Stimulated activated CD4-positive, alpha-beta T cell treated with anti-CD3 and anti-CD28 coated beads, Interleukin-4, amount 100 ng/mL, for 48 hours (primary cell): ENCODE measurements at places on chromosomes 5 and 9.

- DNase-seq = peak; percentile 54
Measured at GRCh38 chr9:131478421-131478868, 24.3 kb upstream of the POMT1 start.

DNA sequence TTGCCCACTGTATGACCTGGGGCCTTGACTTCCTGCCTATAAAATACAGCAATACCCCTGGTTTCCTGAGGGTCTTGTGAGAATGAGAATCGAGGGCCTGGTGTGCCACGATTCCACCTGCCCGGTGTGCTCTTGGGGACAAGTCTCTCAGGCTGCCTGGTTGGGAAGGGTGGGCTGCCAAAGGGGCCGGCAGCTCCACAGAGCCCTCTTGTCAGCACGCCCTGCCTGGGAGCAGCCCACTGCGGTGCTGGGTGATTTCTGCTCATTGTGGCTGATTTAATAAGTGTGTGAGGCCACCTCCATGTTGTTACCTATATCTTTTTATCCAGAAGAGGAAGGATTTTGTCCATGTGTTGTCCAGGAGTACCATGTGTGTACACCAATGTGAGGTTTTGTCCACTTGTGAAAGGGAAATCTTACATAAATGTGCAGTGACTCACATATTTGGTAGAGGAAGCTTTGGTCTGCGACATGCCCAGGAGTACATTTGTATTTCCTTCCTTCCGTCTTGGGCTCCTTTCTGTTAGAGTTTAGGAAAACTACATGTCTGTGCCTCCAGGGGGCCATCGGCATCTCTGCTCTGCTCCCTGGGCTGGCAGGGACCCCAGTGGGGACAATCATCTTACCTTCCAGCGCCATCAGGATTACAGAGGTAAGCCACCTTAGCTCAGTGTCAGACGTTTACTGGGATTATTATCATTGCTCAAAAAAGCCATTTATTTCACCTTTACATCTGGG, 108.6 kb downstream of the PHF2 start:
- DNase-seq = no peak

GRCh38 chr5:134026521-134027287, 21.9 kb upstream of the VDAC1 start:
- DNase-seq = peak; percentile 35

DNA sequence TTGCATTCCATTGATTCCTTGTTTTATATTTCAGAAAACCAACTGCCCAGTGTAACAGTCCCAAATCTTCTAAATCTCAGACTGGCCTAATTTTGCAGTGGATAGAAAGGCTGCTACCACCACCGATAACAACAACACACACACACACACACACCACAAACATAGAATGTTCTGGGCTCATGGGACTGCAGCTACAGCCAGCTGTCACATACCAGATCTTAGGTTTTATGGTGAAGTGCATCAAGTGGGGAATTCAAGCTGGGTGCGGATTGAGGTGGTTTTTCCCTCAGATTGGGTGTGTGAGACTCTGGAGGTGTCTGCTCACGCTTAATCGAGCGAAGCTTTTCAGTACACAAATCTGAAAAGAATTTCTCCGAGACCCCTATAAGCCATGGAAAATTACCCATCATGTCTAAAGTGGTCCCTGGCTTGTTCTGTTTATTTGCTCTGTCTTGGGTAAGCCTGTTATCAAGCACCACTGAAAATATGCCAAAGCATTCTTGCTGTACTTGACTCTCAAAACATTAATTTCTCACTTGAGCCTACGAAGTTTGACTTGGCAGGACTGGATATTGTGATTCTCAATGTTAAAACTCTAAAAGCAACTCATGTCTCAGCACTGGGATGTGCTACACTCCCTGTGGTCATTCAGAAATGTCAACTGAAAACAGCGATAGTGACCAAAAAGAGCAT, 71.1 kb downstream of the ALDH7A1 start:
- DNase-seq = no peak

DNA sequence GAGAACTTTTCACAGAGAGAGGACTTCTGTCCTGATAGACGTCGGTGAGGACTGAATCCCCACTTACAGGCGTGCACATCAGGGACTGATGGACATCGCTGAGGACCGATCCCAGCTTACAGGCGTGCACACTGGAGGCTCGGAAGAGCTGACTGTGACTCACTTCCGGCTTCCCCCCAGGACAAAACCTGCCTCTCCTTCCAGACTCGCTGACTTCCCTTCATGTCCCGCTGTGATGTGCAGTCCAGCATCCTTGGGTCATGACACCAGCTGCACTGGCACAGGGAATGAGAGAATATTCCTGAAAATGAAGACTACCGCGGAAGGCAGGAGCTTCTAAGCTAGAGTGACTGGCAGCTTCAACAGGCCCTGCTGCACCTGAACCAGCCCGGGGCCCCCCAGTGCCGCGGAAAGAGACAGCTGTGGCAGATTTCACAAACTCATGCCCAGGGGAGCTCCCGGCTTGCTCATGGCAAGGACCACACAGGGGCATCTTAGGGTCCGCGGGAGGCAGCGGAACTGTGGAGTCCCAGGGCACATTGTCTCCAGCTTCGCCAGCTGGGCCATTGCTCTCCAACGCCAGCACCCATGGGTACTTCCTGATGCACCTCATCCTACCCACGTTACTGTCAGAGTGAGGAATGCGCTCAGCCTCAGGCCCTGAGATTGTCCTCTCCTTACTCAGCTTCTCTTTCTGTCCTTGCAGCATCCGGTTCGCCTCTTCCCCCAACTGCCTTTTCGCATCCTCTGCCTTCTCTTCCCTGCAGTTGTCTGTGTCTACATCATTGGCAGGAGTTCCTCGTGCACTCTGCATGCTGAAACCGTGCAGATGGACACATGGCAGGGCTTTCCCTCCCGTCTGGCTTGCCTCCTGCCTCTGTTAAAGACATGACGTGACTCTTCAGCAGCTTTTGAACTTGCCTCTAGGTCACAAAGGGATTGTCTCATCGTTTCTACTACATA, 29.5 kb downstream of the SURF6 start:
- DNase-seq = no peak

GRCh38 chr5:40823459-40823858, 11.6 kb downstream of the RPL37 start:
- no peak for DNase-seq

GRCh38 chr5:142807372-142807911, 37.3 kb downstream of the ARHGAP26 start:
- DNase-seq = no peak

DNA sequence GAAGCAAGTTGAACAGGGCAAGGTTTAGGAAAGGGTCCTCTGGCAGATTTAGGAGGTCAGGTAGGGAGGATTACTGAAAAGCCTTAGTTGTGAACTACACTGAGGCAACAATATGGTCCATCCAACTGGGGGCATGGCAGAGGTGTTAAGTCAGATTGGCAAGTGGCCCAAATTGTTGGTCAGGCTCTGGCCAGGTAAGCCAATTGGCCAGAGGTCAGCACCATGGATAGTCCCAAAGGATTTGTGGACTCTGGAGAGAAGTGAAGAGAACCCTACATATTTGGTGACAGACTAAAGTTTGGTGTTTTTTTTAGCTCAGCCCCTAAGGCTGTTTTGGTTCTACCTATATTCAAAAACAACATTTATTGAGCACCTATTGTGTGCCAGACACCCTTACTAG, 39.1 kb upstream of the RASGRF2 start:
- no peak for DNase-seq

- DNase-seq = no peak
Measured at GRCh38 chr9:85723215-85723614, 18.5 kb downstream of the AGTPBP1 start.

DNA sequence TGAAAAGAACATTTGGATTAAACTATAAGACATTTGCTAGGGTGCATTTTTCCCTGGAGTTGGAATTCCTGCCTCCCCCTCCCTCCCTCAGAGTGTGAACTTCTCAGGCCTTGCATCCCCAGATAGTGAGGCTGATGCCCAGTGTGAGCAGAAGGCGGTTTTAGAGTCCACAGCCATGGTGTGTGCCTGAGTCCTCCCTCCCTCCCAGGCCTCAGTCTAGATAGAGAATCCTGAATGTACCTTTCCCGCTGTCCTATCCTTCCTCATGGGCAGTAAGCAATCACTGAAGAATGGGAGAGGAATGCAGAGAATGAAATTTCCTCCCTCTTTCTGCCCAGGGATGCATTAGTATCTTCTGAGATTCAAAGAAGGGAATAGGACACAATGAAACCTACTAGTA, 108.5 kb downstream of the RASGRF2 start:
- DNase-seq = no peak

DNA sequence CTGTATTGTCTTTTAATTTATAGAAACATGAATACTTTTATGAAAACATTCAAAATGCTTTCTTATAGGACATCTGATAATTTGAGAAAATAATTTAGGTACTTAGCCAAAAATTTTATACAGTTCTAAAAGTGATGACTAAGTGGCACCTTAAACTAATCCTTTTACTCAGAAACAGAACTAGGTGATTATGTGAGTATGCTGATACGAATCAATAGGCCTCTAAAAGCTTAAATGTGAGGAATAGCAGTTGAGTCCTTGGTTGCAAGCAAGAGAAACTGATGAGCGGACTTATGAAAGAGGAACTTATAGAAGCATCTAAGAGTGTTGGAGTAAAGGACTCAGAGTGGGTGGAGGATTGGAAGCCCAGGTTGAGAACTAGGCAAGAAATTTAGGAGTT, 26.4 kb downstream of the ANXA1 start:
- DNase-seq = no peak

- no peak for DNase-seq
Measured at GRCh38 chr5:170907758-170908157, 45.9 kb downstream of the RANBP17 start.

GRCh38 chr5:117713585-117714198, 1139.1 kb upstream of the SEMA6A start:
- no peak for DNase-seq

DNA sequence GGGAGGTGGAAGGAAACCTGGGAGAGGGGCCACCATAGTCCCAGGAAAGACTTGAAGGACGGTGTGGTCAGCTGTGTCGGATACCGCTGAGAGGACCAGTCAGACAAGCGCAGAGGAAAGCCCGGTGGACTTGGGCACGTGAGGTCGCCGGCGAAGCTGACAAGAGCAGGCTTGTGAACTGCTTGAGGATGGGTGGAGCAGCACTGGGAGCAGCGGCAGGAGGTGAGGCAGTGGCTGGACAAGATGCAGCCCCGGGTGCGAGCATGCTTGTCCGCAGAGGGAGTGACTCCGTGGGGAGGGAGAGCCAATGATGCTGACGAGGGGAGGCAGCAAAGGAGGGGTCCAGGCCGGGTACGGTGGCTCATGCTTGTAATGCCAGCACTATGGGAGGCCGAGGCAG, 18.3 kb upstream of the CD74 start:
- no peak for DNase-seq

DNA sequence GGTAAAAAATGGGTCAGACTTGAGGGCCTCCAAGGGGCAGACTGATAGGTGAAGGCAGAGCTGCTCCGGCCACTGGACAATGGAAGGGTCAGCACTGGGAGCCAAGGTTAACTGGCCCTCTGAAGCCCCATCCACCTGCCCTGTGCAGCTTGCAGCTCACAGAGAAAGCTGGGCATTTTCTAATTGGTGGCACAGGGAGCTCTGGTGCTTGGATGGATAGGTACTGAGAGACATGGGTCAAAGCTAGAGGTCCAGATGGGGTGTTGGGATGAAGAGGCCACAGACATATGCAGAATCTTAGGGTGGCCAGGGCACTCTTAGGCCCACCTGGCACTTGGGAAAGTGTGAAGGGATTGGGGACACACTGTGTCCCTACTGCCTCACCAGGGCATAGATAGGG, 29.5 kb upstream of the SARDH start:
- DNase-seq = no peak

DNA sequence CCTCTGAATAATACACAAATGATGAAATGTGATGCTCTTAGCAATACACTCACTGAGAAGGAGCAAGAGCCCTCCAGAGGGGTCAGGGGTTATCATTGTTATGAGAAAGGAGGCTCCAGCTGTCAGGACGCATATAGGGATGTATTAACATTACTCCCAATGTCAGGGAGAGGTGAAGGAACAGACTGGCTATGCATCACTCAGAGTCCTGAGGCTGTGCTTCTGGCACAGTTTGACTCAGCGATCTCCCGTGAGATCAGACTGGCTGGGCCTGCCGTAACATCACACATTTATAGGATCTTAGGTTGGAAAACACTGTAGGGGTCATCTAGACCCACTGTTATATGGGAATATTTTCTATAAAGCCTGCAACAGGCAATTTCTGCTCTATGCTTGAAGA, 226.5 kb upstream of the GLRA1 start:
- DNase-seq = no peak

DNA sequence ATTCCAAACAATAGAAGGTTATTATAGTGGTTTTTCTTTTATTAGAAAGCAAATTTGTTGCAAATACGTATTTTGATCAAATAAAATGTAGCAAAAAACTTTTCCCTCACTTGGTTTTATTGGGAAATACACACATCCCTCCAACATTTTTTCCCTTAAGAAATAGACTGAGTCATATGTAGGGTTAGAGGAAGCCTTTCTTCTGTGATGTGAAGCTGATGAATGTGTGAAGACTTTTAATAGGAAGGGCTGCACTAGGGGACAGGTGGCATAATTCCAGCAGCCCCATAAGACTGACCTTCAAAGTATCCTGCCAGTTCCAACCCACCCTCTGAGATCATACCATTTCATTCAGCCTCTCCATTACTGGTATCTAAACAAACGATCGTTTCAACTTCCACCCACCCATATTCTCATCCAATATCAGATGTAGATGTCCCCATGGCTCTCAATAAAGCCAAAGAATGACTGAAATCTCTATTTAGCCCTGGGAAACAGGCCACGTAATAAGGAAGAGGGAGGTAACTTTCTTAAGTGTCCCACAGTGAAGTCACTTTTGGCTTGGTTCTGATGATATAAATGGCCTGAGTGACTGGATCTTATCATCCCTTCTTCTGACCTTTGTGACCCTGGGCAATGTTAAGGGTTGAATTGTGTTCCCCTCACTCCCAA, 64.7 kb upstream of the LPAR1 start:
- no peak for DNase-seq

DNA sequence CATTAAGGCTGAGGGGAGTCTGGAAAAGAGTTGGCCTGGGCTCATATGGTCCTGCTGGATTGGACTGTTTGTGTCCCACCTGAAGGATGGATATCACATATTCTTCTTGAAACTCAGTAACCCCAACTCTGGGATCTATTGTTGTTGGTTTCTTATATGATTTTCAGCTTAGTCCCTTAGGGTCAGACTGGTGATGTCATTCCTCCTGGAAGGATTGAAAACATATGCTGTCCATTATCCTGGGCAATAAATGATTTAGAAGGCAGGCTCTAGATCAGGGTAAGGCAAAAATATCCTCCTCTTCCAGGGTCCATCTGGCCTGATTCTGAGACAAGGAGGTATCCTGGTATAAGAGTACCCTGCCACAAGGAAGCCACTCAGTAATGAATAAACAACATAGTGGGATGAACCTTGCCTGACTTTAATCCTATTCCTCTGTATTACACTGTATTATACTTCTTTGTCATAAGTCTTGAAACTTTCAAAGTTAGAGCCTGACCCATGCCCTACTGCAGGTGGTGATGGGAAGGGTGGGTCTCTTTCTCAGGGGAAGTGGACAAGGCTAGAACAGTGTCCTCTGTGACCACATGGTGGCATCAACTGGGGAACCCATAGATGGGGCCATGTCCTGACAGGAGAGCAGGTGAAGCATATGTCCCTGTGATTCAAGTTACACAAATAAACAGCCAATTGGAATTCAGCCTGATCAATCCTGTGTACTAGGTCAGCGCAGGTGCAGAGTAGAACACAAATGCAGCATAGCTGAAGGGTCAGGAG, 454.4 kb upstream of the TRPC7 start:
- no peak for DNase-seq
